Activated CD4-positive, alpha-beta T cell treated with anti-CD3 and anti-CD28 coated beads, Interleukin-2, amount 10 ng/mL, durations not matched to agents 7 days and 5 days (primary cell): ENCODE measurements at places on chromosomes 16 and 17. TPM values are rescaled to one million over a fixed set of nuclear protein-coding genes. Genes with fewer than 3 reads are reported as not detected.

Gene EFNB3
- not detected for total RNA-seq

DNA sequence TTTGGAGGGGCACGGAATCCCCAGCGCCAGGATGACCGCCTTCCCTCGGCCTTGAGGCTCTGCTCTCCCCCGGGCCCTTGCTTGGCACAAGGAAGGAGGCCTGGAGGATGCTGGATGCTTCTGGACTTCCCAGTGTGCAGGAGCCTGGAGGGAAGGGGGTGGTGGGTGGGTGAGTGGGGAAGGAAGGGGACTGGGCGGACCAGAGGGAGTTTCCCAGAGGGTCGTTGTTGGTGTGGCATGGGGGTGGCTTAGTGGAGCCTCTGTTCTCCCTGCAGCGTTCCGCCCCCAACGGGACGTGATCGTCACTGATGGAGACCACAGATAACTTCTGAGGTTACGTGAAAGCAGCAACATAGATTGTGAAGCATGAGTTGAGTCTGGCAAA lies 140.0 kb downstream of the IRF8 start:
- peaks cover 3% of the 10 kb centered on the region for H3K27me3 ChIP-seq
- H3K4me1 ChIP-seq: no peaks in the 10 kb centered on the region
- H3K36me3 ChIP-seq: no peaks in the 10 kb centered on the region

Gene TEN1
- total RNA-seq: 12.5 TPM

DNA sequence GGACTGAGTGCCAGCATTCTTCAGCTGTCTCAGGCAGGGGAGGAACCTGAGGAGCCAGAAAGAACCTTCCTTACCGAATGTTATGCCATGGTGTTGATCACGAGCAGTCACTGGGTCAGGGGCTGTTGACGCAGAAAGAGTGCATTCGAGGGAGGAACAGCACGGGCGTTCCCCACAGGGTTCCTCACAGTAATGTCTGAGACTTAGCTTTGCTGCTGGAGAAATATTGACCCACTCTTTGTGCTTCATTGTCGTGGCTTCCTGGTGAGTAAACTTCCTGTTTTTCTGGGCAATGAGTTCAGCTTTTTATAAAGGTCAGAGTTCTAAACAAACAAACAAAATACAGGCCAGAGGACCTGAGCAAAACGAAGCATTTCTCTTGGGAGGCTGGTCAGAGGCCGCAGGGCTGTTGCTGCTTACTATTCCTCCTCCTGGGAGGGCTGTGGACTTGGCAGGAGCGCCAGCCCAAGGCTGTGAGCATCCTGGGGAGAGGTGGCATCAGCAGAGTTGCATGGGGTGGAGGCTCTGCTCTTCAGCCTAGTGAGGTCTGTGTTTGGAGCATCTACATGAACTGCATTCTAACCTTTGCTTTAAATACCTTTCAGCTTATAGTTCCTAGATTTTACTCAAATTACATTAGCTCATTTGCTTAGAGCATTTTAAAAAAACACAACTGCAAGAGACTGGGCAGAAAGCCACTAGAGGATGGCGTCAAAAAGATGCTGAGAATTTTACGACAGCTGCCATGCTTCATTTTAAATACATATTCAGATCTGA lies 143.1 kb upstream of the CACNG5 start:
- H3K4me3 ChIP-seq: no peak overlapping the region
- peaks cover 16% of the 10 kb centered on the region for H3K4me1 ChIP-seq
- no peak for DNase-seq
- H3K27me3 ChIP-seq: no peaks in the 10 kb centered on the region

Gene KRTAP4-3
- not detected for total RNA-seq

Gene TANC2
- total RNA-seq: 10.1 TPM

Gene KIF18B
- 107 TPM for total RNA-seq

GRCh38 chr16:77945126-77945525 lies 77.2 kb upstream of the CLEC3A start:
- no peaks in the 10 kb centered on the region for H3K27me3 ChIP-seq
- no peaks in the 10 kb centered on the region for H3K36me3 ChIP-seq
- H3K27ac ChIP-seq: no peak overlapping the region
- no peak for DNase-seq
- H3K4me3 ChIP-seq: no peak overlapping the region

DNA sequence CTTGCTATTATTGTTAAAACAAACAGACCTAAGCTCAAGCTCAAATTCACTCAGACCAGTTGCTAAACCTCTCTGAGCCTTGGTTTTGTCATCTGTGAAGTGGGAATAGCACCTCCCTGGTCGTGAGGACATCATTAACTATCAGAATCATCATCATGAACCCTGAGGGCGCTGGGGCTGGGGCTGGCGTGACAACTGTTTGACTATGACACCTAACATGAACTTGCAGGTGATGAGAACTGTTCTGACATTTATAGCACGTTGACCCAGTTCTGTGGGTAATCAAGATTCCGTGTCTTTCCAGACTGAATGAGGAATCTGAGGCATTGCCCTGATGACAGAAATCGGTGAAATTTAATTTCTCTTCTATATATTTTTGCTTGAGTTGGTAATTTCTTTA lies 71.3 kb upstream of the CDH5 start:
- no peak overlapping the region for H3K27ac ChIP-seq
- no peaks in the 10 kb centered on the region for H3K36me3 ChIP-seq
- no peak for DNase-seq
- no peak overlapping the region for H3K4me3 ChIP-seq
- peaks cover 2% of the 10 kb centered on the region for H3K27me3 ChIP-seq

- no peak overlapping the region for H3K4me3 ChIP-seq
- peaks cover 34% of the 10 kb centered on the region for H3K4me1 ChIP-seq
- H3K27me3 ChIP-seq: no peaks in the 10 kb centered on the region
- H3K36me3 ChIP-seq: peaks cover 3% of the 10 kb centered on the region
- no peak for DNase-seq
- no peak overlapping the region for H3K27ac ChIP-seq
These were observed 1.8 kb upstream of the PIK3R6 start for GRCh38 chr17:8869114-8869815.

Gene KRT20
- total RNA-seq: not detected

Gene KRTAP3-2
- total RNA-seq: not detected
